Naive thymus-derived CD4-positive, alpha-beta T cell (primary cell): ENCODE measurements at places on chromosomes 3 and 15.
A peak's percentile ranks its signal among the peaks of the same experiment; 100 is the strongest.

DNA sequence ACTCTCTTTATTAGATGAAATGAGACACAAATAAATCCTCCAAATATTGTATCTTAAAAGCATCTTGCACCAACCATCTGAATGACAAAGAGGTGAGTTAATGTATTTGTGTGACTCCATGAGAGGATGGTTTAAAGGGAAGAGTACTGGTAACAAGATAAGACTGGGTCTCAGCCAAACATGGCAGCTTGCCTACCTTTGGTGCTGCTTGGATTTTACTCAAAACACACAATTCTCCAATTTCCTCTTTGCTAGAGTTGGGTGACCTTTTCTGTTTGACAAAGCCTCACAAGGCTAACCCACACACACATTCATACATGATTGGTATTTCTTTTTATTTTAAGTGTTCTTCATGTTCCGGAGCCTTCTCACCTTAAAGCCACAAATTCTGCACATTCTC lies 506.4 kb downstream of the FGF12 start:
- DNase-seq: no peak

- no peak for DNase-seq
These were observed 23.6 kb upstream of the KLF13 start for GRCh38 chr15:31302778-31303725.

GRCh38 chr3:3919316-3919715 lies 120.1 kb downstream of the LRRN1 start:
- DNase-seq: no peak

GRCh38 chr3:137108699-137109440 lies 151.1 kb downstream of the IL20RB start:
- no peak for DNase-seq

GRCh38 chr15:71465131-71465955 lies 345.0 kb upstream of the NR2E3 start:
- DNase-seq: no peak

DNA sequence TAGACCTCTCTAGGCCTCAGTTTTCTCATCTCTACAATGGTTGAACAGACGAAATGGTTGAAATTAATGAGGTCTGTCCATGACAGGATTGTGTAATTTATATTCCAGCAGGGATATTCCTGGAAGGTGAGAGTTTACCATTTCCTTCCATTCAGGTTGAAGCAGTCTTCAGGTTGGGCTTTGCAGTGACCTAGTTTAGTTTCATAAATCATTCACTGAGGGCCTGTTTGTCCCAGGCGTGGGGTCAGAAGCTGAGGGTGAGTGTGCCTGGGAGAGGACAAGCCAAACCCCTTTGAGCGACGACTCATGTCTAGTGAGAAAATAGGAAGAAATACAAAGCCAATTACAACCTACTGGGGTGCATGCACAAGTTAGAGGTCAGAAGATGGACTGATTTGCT lies 57.2 kb upstream of the CACNA2D3 start:
- no peak for DNase-seq

GRCh38 chr15:81536356-81536755 lies 162.3 kb upstream of the TMC3 start:
- DNase-seq: no peak

DNA sequence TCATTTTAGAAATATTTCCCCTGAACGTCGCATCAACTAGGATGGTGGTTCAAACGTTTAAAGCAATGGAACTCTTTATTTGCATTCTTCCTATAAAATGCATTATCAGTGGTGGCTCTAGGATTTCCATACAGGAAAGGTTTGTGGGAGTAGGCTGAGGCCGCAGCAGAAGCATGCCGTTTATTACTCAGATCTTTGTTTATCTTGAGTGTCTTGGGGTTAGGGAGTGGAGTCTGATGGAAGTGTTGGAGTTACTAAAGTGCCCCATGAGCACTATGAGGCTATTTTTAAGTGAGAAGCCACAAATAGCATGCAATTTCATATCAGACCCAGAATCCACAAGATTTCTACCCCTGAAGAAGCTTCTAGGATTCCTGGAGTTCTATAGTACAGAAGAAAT lies 26.2 kb downstream of the ATOSA start:
- no peak for DNase-seq

DNA sequence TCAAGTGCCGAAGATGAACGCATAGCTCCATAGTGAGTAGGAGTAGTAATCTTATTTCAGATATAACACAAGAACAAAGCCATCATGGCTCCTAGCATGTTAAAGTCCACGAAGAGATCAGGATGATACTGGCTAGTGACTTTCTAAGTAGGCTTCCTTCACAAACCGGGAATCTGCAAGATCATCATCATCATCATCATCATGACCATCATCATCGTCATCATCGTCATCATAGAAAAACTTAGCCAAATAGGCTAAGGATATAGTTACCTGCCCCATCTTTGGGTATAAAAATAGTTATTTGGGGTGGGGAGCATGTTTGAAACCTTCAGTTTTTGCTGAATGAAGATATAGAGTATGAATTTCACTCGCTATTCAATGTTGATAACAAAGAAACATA lies 57.9 kb downstream of the PYDC2 start:
- no peak for DNase-seq

DNA sequence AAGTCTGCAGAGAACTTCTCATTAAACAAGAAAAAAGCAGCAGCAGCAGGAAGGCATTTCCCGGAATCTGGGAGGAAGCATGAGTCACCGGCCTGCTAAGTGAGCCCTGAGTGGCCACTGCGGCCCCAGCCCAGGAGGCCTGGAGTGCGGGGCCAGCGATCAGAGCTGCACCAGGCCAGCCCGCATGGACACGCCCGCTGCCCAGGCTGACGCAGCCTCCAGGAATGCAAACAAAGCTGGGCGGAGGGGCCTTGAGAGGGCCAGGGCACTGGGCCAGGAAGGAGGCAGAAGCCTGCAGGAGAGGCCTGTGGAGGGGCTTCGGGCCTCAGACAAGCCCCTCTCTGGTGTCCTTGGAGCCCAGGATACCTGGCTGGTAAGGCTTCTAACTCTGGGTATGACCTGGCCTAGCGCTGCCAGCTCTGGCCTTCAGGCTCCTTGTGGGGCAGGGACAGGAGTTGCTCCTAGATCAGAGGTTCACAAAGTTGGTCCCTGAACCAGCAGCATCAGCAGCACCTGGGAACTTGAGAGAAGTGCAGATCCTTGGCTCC lies 101.2 kb downstream of the SMAD6 start:
- no peak for DNase-seq

DNA sequence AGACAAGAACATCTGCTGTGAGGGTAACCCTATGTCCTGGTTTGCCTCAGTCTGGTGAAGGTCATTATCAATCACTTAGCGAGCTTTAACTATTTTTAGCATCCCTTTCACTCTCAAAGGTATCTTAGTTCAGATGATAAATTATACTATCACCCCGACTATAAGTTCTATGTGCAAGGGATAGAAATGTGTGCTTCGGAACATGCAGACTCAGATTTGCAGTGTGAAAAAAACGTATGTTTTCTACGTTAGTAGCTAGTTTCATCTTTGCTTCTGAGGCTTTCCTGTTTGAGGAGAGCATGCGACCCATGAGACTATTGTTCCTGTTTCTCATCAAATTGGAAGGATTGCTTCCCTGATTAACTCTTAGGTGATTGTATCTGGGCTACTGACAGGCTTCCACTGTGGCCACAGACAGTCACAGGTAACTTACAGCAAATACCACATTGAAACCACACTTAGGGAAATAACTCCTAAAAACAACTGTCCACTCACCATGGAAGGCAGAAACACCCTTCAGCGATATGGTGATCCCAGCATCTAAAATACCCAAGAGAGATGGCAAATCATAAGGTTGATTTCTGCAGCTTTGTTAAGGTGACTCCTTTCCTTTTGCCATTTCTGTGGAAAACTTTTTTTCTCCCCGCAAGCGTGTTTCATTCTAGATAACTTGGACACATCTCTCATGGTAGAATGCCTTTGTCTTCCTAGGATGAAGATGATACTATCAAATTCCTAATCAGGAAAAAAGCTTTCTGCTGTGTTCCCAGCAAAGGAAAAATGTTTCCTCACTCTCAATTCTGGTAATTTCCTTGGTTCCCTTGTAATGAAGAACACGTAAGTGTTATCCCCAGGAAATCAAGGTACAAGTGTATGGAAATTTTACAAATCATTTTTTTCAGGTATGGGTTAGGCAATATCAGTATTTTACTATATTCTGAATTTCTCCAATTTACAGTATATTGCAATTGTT lies 5.2 kb downstream of the GCSAM start:
- DNase-seq: peak; percentile 34

GRCh38 chr15:38253351-38253781 lies 730 bp downstream of the SPRED1 start:
- no peak for DNase-seq

DNA sequence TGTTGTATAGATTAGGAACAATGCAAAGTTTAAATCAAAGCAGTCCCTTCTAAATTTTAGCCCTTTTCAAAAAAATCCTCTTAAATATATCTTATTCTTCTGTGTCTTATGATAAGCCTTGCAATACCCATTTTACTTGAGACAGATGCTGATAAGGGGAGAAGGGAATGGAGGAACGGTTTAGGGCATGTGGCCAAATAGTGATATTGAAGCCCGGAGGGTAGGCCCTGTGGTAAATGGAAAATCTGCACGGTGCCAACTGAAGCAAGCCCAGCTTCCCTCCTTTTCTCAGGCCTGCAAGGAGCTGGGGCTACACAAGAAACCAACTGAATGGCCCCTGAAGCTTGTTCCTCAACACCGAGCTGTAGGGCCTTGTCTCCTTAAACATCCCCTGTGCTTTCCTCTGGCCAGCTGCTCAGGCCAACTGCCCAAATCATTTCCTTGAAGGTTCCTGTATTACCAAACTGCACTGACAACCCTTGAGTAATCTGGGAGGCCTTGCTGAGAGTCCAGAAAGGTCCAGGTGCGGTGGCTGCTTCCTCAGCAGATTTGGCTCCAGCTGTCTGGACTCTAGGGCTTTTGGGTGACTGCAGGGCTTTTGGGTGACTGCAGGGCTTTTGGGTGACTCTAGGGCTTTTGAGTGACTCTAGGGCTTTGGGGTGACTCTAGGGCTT lies 67.2 kb downstream of the NCEH1 start:
- DNase-seq: no peak

DNA sequence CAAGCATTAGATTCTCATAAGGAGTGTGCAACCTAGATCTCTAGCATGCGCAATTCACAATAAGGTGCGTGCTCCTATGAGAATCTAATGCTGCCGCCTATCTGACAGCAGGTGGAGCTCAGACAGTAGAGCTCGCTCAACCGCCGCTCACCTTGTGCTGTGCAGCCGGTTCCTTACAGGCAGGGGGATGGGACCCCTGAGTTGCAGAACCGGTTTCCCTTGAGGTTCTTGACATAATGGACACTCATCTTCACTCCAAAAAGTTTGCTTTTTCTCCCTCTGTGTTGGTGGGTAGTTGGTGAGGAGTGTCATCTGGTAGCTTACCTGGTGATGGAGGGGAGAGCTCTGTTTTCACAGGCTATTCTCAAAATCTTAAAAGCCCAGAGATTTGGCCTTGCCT lies 324.0 kb upstream of the TBL1XR1 start:
- DNase-seq: no peak

- no peak for DNase-seq
These were observed 21.9 kb upstream of the PLSCR2 start for GRCh38 chr3:146491303-146491702.

DNA sequence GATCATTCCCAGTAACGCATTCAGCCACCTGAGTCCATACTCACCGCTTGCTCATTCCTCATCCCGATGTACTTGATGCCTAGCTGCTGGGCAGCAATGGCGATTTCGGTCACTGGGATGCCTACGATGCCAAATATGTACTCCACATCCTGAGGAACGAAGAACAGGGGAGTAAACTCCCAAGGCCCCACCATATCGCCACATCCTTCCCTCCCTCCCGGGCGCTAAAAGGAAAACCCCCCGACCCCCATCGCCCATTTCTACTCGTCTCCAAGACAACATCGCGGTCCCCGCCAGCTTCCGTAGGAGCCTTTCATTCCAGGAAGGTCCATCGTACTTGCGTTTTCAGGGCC lies 347 bp downstream of the HACL1 start:
- DNase-seq: no peak

- no peak for DNase-seq
These were observed 156.3 kb downstream of the WNT5A start for GRCh38 chr3:55330756-55331155.

DNA sequence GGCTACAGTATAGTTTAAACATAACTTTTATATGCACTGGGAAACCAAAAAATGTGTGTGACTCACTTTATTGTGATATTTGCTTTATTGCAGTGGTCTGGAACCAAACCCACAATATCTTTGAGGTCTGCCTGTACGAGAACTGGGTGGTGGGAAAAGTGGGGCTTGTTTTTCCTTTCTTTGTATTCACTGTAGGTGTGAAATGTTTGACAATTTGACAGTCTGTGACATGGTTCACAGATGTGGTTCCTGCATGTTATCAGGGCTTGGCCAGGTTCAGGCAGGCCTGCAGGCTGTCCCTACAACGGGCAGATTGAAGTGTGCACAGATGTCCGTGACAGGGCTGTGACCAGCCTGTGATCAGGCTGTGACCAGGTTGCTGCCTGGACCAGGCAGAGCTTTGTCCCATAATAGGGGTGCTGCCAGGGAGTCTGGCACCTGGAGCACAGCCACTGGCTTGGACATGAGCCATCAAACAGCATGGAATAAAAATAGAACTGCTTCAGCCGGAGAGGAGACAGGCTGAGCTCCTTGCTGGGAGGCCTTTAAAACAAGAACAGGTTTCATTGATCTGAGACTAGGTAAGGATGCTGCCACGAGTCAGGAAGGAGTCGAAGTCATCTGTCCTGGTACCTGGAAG lies 61.0 kb downstream of the KLF13 start:
- no peak for DNase-seq

GRCh38 chr3:15405448-15406050 lies 21.8 kb downstream of the METTL6 start:
- DNase-seq: peak; percentile 39

- no peak for DNase-seq
These were observed 60.7 kb downstream of the ZBTB20 start for GRCh38 chr3:115086344-115086743.

GRCh38 chr3:189853906-189854305 lies 222.7 kb downstream of the TP63 start:
- DNase-seq: no peak

- DNase-seq: no peak
These were observed 41.1 kb downstream of the THBS1 start for GRCh38 chr15:39621976-39622375.

- no peak for DNase-seq
These were observed 72.1 kb upstream of the SETMAR start for GRCh38 chr3:4231041-4231440.

DNA sequence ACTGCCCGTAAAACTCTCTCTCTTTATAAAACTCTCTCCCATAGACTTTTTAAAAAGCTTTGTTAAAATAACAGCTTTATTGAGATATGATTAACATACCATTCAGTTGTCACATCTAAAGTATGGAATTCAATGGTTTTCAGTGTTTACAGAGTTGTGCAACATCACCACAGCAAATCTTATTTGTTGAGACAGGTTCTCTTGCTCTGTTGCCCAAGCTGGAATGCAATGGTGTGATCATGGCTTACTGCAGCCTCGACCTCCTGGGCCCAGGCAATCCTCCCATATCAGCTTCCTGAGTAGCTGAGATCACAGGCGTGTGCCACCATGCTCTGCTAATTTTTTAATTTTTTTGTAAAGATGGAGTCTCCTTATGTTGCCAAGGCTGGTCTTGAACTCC lies 35.9 kb upstream of the TRAK1 start:
- no peak for DNase-seq
